ENCODE measurements at places on chromosomes 2 and 18.

DNA sequence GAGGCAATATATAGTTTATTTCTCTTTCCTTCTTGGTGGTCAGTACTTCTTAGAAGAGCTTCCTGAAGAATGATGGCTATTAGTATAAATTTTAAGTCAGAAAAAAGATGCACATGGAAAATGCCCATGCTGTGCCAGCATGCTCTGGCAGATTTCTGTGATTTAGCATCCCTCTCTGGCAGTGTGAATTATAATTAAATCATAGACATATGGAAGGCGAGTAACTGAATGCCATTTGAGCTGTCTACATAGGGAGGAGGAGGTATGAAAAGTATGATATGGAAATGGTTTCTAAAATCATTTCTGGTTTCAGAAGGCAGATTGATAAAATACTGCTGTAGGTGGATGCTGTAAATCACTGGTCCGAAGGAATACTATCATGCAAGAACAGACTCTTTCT, 754.9 kb upstream of the LRATD1 start:
- no peaks in the 10 kb centered on the region for H3K4me1 ChIP-seq
- no peaks in the 10 kb centered on the region for H3K27me3 ChIP-seq
- H3K36me3 ChIP-seq: no peaks in the 10 kb centered on the region
- H3K4me3 ChIP-seq: no peak overlapping the region
- H3K27ac ChIP-seq: no peak overlapping the region

DNA sequence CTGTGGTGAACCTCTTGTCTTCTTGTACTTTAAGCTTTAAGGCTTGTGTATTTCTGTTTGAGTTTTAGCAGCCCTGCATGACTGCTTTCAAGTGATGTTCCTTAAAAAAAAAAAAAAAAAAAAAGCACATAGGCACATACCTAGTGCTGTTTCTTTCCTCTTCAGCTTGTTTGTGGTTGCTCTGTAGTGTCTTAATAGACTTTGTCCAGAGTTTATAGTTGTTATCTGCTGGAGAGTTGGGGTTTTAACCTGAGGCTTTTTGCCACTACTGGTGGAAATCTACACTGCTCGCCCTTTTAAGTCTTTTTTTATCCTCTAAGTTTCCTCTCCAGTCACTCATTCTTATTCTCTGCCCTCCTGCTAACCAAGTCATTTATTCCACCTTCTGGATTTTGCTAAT, 34.5 kb downstream of the AGFG1 start:
- no peaks in the 10 kb centered on the region for H3K36me3 ChIP-seq
- DNase-seq: no peak
- H3K4me3 ChIP-seq: no peak overlapping the region
- no peak overlapping the region for H3K27ac ChIP-seq
- no peaks in the 10 kb centered on the region for H3K4me1 ChIP-seq

DNA sequence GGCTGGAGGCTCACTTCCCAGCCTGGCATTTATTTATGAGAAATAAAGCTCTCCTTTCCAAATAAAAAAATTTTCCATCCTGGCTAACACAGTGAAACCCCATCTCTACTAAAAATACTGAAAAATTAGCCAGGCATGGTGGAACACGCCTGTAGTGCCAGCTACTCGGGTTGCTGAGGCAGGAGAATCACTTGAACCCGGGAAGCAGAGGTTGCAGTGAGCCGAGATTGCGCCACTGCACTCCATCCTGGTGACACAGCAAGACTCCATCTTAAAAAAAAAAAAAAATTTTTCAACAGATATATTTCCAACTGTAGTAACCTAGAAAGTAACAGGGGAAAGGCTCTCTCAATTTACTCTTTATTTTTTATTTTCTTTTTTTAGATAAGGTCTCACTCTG, 6.1 kb upstream of the PCBP1 start:
- H3K4me1 ChIP-seq: peaks cover 5% of the 10 kb centered on the region
- no peaks in the 10 kb centered on the region for H3K27me3 ChIP-seq
- no peak for DNase-seq
- H3K27ac ChIP-seq: no peak overlapping the region
- H3K4me3 ChIP-seq: no peak overlapping the region
- peaks cover 37% of the 10 kb centered on the region for H3K36me3 ChIP-seq

- DNase-seq: no peak
- H3K27me3 ChIP-seq: no peaks in the 10 kb centered on the region
- no peaks in the 10 kb centered on the region for H3K36me3 ChIP-seq
- H3K4me1 ChIP-seq: no peaks in the 10 kb centered on the region
- H3K4me3 ChIP-seq: no peak overlapping the region
Observed at GRCh38 chr2:124816007-124816406, 790.9 kb downstream of the CNTNAP5 start.

- peak overlapping the region; percentile 79 for H3K4me3 ChIP-seq
- no peaks in the 10 kb centered on the region for H3K36me3 ChIP-seq
- H3K4me1 ChIP-seq: peaks cover 11% of the 10 kb centered on the region
- H3K27ac ChIP-seq: peak overlapping the region; percentile 100
- H3K27me3 ChIP-seq: no peaks in the 10 kb centered on the region
- DNase-seq: peak; percentile 14
Observed at GRCh38 chr2:207167099-207167923, 1.6 kb upstream of the KLF7 start.

DNA sequence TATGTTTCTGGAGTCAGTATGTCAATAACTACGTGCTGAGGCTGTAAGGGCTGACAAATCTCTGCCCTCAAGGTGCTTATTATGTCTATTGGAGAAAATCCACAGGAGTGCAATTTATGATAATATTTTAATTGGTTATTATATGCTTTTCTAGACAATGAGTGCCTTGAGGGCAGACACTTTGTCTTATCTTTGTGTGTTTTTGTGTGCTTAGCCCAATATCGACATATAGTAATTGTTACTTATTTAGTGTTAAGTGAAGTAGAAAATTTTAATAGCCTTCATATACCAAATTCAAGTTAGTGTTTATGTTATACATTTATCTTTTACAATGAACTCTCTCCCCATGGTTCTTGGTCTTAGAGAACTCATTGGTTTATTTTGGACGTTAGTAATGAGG, 118.9 kb downstream of the WDR7 start:
- H3K4me1 ChIP-seq: no peaks in the 10 kb centered on the region
- no peaks in the 10 kb centered on the region for H3K27me3 ChIP-seq
- no peak overlapping the region for H3K4me3 ChIP-seq
- H3K36me3 ChIP-seq: peaks cover 5% of the 10 kb centered on the region
- DNase-seq: no peak

DNA sequence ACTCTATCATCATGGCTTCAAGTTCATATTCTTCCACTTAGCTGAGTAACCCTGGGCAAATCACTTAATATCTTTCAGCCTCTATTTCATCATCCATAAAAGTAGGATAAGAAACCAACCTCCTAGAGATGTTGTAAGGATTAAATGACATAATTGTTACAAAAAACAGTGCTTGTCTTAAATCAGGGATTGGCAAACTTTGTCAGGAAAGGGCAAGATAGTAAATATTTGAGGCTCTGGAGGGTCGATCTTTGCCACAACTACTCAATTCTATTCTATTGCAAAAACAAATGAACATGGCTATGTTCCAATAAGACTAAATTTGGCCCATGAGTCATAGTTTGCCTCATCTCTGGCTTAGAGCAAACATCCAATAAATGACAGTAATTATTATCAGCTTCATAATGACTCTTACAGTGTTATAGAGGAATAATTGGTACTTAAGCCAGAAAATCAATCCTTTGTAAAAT, 184.7 kb downstream of the SATB2 start:
- H3K36me3 ChIP-seq: peaks cover 7% of the 10 kb centered on the region
- H3K4me1 ChIP-seq: no peaks in the 10 kb centered on the region
- H3K4me3 ChIP-seq: no peak overlapping the region
- DNase-seq: no peak
- no peak overlapping the region for H3K27ac ChIP-seq

GRCh38 chr2:44772669-44773378, 168.7 kb upstream of the SIX3 start:
- H3K4me1 ChIP-seq: no peaks in the 10 kb centered on the region
- DNase-seq: no peak
- no peaks in the 10 kb centered on the region for H3K27me3 ChIP-seq
